HL-60 (cell line): ENCODE measurements at places on chromosomes 3 and 15.

DNA sequence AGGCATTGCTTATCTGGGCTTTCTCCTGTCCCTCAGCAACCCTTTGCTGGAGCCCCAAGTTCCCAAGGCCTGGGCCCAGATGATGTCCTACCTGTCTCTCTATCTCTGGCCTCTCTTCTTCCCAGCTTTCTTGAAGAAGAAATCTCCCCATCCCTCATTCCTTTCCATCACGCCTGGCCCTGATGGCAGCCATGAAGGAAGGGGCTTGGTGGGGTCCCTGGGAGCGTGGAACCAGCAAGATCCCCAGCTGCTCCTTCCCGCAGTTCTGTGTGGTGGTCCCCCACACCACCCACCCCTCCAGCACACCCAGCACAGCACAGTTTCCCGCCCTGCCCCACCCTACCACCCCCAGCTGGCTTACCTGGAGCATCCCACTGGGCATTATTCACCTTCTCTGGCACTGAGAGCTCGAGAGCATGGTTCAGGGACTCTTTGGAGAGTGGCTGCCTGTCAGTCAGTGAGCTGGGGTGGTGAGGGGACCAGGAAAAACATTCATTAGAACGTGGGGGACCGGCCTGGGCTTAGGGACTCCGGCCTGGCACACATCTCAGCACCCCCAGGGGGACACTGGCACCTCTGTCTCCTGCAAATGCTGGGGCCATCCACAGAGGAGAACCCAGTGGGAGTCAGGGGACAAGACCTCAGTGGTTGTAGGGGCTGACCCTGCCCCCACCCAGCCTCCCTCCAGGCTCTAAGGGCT lies 26.6 kb downstream of the ACSBG1 start:
- no peak for DNase-seq

DNA sequence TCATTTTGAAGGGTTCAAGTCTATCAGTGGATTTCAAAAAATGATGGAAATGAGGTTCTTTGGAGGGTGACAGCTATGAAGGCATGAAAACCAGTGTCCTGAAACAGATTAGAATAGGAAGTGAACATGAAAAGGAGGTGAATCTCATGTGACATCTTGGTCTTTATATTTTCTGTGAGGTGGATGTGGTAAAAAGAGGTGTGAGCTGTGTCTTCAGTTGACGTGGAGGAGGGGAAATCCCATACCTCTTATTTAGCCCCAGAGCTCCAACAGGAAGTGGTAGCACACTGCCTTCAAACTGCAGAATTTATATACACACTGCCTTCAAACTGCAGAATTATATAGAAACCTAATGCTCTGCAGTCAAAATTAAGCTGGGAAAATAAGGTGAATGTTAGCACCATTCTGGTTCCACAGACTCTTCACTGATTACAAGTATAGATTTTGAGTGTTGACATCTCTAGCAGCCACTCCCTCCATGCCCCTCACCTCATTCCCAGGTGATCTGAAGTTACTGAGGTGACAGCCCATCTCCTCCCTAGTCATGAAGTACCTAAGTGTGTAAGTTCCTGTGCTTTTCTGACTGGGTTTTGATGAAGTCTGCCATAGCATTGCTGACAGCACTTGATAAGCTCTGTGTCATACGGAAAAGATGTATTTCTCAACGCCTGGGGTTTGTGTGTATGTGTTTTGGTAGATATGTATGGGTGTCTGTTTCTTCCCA lies 2.7 kb downstream of the RAB8B start:
- DNase-seq = peak; percentile 43

DNA sequence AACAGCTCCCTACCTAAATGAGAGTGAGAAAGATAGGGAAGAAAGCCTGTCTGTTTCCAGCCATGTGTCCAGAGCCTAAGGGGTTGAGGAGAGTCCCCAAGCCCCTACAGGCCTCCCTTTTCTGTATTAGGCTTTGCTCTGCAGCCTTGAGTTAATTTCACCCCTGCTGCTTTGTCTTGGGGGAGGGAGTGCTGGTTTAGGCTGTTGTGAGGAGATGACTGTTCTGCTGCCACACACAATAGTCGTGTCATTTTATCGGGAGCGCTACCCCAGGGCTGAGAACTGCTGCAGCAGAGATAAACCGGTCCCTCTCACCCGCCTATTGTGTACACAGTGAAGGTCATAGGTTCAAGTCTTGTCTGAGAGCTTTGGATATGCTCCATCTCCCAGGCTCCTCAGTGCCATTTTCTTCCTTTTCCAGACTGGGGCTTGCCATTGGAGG lies 1.4 kb downstream of the ZNF609 start:
- no peak for DNase-seq

DNA sequence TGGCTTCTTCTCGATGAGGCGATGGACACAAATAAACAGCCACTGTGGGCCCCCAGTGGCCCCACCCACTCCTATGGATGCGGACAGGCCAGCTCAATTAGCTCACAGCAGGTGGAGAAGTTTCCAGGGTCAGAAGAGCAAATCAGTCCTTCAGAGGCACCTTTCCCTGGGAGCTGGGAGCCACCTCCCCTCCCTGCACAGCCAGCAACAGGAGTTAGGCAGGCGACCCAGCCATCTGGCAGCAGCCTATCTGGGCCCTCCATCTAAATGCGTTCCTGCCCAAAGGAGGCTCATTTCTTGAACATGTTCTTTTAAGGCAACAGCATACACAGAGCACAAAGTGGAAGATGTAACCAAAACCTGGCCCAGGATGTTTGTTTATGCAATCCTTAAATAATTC lies 211.9 kb upstream of the ARRDC4 start:
- DNase-seq = no peak

GRCh38 chr3:147410526-147411237 lies 1.5 kb downstream of the ZIC1 start:
- DNase-seq = no peak

- DNase-seq = peak; percentile 58
Observed at GRCh38 chr3:48548729-48549705, 7.6 kb downstream of the PFKFB4 start.

- no peak for DNase-seq
Observed at GRCh38 chr3:4680227-4680691, 187.1 kb downstream of the ITPR1 start.

DNA sequence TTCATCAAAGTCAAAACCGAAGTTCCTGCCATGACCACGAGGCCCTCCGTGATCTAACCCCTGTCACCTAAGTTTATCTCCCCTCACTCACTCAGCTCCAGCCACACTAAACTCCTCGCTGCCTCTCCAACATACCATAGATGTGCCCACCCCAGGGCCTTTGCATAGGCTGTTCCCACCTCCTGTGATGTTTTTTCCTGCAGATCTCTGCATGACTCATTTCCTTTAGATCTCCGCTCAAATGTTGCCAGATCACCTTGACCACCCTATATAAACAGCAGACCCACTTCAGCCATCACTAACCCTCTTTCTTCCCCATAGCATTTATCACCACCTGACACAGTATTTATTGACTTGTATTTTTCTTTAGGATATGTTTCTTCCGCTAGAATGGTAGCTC lies 58.5 kb downstream of the HRH1 start:
- DNase-seq = no peak

DNA sequence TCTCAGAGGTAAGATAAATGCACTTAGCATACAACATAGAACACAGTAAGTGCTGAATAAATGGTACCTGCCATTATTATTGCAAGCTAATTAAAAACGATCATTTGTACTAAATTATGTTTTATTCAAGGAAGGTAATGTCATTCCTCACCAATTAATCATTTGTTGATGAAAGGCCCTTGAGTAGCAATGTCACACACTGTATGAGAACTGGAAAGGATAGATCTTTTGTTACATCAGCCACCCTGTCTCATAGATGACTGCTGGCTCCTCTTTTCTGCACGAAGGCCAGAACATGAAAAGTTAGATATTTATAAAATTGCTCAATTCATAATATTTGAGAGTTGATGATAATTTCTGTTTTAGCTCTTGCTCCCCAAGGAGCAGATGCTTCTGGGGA lies 415.4 kb downstream of the RBMS3 start:
- DNase-seq = no peak

GRCh38 chr15:78049691-78050440 lies 27.6 kb downstream of the TBC1D2B start:
- peak; percentile 86 for DNase-seq

- DNase-seq = no peak
Observed at GRCh38 chr3:174533286-174533685, 325.8 kb upstream of the NAALADL2 start.

DNA sequence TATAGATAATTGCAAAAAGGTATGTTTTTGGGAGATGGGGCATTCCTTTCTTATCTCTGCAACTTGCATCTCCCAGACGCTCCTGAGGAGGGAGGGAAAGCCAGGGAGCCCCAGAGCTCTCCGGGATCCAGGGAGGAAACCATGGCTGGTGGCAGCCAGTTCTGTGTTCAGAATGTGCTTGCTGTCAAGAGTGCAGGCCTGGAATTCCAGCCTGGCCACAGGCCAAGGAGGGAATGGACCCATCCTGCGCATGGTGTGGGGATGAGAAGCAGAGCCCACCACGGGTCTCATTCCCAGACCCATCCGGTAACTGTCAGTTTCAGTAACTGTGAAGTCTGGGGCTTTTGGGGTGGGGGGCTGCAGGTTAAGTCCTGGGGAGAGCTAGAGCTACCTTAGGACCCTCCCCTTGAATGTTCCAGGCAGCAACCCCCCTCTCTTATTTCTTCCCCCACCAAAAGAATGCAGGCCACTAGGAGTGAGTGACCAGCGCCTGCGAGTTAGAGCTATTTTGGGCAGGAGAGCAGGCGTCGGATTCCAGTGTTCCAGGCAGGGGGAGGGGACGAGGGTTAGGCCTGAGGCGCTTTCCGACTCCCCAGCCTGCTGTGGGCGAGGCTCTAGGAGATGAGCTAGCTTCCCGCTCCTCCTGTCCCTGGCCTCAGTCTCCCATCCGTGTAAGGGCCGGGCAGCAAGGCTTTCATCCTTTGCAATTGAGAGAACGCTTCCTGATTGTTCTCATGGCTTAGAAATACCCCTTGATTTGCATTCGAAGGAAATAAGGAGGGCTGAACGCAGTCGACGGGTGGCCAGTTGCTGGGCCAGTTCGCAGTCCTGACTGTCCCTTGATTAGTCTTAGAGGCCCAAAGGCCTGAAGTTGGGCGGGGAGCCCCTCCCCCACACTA lies 781 bp upstream of the DAG1 start:
- DNase-seq = no peak

GRCh38 chr3:64716110-64716710 lies 28.4 kb upstream of the ADAMTS9 start:
- DNase-seq = no peak

DNA sequence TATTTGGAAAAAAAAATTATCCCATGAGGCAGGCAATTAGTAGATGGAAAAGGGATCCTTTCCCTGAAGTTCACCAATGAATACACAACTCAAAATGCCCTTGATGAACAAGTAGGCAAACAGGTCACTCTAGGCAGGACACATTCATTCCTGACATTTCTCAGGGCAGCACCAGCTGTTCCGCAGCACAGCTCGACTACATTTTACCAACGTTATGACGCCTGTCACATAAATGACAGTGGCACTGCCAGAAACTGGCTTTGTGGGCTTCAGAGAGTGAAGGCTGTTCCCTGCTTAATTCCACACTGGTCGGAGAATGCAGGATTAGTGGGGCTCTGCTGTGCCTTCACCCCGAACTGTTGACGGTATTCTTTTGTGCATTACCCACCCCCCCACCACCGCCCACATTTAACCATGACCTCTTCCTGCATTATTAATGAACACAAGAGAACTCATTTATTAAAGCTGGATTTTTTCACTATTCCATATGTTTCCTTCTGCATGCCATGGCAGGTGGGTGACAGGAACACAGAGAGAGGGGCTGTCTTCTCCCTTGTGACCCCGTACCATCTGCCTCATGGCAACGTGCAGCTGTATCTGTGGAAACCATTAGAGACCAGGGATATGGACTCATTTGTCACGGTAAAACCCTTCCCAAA lies 197.6 kb downstream of the PDZRN3 start:
- DNase-seq = no peak

- DNase-seq = no peak
Observed at GRCh38 chr15:87793725-87794124, 462.8 kb downstream of the NTRK3 start.

DNA sequence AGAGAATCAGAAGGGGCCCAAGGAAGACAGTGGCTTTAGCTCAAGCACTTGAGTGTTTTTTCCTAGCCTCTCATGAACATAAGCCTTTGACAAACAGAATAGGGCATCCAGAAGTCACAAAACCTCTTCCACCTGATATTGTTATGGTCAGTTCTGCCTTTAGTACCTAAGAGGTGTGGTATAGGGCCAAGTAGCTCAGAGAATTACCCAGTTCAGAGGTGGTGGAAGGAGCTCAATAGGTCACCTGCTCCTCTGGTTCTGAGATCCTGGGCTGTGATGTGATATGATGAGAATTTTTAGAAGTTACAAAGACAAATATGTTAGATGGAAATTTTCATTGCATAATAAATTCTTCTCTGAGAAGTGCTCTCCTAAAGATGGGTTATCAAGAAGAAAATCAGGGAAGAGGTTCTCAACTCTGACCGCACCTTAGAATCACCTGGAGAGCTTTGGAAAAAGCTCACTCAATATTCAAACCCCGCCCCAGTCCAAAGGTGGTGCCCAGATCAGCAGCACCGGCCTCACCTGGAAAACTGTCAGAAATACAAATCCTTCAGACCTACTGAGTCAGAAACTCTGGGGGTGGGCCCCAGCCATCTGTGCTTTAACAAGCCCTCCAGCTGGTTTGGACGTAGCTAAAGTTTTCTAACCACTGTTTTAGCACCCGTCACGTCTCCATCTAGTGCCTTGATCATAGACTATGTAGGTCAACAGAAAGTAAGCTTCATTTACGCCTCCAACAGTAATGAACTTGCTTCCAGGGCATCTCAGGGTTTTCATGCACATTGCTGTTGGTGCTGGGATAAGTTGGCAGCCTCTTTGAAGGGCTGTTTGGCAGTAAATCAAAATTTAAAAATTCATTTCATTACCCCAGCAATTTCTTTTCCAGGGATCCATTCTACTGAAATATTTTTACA lies 101.3 kb downstream of the MYH15 start:
- no peak for DNase-seq

- DNase-seq = no peak
Observed at GRCh38 chr3:63048367-63049326, 173.4 kb upstream of the CADPS start.

DNA sequence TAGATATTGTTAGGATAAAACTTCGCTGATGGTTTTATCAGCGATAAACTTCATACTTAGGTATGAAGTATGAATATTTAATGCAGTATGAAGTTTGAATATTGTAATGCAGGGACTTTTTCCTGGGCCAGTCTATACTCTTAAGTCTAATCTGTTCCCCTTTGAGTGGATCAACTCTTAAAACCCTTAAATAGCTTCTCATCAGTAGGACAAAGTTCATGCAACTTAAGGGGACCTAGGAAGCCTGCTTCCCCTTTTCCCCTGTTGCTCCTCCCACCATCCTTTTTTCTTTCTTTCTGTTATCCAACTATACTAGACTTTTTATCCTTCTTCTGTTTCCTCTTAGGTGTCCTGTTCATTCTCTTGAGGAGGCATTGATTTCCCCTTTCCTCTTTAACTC lies 78.7 kb downstream of the MITF start:
- DNase-seq = no peak
